ENCODE measurements at places on chromosomes 12 and 14. TPM values are rescaled to one million over a fixed set of nuclear protein-coding genes. Genes with fewer than 3 reads are reported as not detected.

- no peak for DNase-seq
Observed at GRCh38 chr12:12016284-12017100, 54.2 kb upstream of the BCL2L14 start.

- no peak for DNase-seq
Observed at GRCh38 chr12:52695039-52695438, 8.3 kb downstream of the KRT77 start.

DNA sequence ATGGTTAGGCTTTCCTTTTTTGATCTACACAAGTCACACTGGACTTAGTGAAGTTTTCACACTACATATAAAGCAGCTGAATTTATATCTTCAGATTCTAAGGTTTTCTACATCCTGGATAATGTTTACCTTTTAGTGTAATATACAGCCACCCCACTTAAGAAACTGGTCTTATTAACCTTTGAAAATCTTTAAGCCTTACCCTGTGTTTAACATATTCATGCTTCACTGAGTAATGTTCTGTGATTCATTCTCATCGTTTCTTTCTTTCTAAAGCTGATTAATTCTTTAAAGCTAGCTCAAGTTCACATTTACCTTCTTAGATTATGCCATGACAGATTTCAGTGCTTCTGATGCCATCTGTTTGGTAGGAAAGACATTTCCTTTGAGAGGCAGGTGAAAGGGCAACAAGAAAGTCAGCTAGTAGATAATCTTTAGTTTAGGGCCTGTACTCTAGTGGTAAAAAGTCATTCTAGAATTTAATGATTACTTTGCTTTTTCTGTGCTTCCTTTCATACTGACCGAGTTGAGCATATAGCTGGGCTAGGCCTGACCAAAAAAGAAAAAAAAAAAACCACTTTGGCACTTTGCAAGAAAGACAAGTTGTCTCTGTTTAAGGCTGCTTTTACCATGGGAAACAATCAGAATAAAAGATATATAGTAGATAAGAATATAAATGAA lies 690.9 kb upstream of the FBXO33 start:
- no peak for DNase-seq

DNA sequence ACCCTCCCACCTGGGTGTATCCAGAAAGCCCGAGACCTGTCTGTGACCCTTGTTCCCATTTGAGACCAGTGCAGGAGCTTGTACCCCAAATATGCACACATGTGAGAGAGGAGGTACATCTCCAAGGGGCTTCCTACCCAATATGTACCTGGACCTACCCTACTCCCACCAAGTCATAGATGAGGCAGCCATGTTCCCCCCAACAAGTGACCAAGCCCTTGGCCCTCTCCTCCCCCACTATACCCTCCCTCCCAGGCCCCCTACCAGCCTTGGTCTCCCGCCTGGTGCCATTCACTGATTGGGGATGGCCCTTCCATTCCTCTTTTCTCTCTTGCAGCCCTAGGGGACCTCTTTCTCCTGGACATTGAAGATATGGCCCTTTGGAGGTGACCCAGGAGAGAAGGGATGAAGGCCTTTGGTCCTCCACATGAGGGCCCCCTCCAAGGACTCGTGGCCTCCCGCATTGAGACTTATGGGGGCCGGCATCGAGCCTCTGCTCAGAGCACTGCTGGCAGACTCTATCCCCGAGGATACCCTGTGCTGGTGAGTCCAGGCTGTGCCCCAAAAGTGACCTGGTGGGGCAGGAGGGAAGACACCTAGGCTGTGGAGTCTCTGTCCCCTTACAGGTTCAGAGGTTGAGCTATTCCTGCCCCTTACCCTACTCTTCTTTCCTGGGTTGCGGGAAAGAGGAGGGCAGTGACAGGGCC lies 1.5 kb downstream of the PLEKHG6 start:
- no peak for DNase-seq

DNA sequence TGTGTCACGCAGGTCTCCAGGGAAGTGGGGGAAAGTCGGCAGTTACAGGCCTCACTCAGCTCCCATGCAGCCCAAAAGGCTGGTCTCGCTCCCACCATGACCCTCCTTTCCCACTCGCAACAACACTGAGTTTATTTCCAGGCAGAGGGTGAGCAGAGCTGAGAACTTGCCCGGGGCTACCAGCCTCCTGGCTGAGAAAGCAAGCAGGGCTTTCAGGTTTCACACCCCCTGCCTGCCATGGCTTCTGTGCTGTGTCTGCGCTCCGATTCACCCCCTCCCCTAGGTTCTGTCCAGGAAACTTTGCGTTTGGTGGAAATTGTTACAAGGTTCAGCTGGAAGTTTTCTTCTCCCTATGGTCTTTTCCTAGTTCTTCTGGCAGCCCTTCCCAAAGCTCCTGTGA lies 17.1 kb downstream of the OR10G2 start:
- DNase-seq: no peak

The HHIPL1 gene
- 2.4 TPM for total RNA-seq
